ENCODE measurements at places on chromosomes 7 and 10.

GRCh38 chr7:78301407-78301806 is 502.8 kb downstream of the PHTF2 start:
- peak; percentile 4 for DNase-seq

- no peak for DNase-seq
Observed at GRCh38 chr7:152015600-152015999, 9.9 kb upstream of the GALNT11 start.

DNA sequence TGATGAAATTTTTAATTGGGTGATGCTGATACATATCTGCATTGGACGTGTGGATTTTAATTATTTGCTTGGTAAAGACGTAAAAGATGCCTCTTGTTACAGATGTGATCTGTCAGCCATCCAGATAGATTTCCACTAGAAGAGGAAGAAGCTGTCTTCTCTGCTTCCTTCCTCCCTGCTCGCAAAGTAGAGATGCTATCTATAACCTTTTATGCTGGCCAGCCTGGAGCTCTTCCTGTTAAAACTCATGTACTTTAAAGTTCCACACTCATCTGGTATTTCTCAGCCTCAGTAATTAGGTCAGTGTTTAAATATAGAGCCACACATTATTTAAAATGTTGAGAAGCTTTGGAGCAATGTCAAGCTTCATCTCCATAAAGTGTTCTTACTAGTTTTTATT is 51.2 kb upstream of the TMEM229A start:
- DNase-seq, result no peak

- DNase-seq, result no peak
Observed at GRCh38 chr7:71618278-71618677, 486.3 kb downstream of the GALNT17 start.

- DNase-seq, result no peak
Observed at GRCh38 chr7:114793155-114793845, 128.6 kb upstream of the MDFIC start.

DNA sequence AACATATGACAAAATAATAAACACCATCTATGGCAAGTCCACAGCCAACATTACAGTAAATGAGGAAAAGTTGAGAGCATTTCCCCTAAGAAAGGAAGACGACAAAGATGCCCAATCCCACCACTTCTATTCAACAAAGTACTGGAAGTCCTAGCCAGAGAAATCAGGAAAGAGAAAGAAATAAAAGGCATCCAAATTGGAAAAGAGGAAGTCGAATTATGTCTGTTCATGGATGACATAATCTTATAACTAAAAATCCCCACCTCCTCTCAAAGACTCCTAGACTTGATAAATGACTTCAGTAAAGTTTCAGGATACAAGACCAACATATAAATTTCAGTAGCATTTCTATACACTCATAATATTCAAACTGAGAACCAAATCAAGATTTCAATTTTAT is 288.5 kb upstream of the POT1 start:
- no peak for DNase-seq

- no peak for DNase-seq
Observed at GRCh38 chr10:15331461-15331860, 39.6 kb downstream of the FAM171A1 start.

GRCh38 chr7:102069931-102070629 is 216.6 kb upstream of the SH2B2 start:
- no peak for DNase-seq

GRCh38 chr10:47374611-47375536 is 9.2 kb downstream of the ZNF488 start:
- no peak for DNase-seq

- no peak for DNase-seq
Observed at GRCh38 chr7:129160161-129160905, 15.8 kb downstream of the TSPAN33 start.

DNA sequence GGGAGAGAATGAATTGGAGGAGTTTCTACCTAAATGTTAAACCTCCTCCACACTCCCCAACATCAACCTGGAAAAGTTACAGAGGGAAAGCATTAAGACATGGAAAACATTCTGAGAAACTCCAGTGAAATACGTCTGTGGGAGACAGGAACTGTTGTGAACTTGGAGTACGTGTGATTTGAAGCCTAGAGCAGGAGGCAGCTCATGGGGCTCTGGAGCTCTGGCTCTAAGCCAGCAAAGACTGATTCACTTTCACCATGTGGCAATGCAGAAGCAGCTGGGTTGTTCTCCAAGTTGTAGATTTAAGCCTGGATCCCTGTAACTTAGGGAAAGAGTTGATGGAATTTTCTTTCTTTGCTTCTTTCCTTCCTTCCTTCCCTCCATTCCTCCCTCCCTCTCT is 503.2 kb downstream of the NRG3 start:
- peak; percentile 21 for DNase-seq

DNA sequence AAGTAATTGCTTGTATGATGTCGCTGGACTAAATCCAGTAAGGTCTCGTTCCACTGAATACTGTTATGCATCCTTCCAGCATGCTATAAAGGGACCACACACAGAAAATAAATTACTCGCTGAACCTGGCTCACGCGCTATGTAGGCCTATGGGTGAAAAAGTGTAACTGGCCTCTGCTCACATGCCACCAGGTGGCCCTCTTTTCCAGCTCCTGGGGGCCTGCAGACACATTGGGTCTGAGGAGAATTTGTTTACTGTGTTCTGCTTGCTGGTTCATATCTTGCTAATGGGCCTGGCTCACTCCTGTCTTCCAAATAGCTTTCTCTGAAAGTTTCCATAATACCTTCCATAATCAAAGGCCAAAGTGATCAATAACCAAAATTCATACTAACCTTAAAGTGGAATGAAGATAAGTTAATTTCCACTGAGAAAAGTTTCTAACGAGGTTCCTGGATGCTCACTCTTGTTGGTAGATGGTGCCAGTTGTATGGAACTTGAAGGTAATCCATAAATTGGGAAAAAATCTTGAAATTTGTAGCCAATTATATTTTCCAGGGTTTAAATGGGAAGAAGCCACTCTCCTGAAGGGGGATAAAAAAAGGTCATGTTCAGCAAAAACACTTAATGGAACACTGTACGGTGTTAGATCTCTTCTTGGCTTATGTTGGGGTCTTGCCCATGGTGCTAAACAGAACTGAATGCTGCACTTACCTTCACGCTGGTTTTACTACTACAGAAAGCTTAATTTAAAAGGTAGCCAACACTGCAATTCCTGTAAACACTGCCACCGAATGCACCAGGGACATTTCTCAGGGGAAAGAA is 27.0 kb upstream of the ZPBP start:
- no peak for DNase-seq

- peak; percentile 37 for DNase-seq
Observed at GRCh38 chr7:77651575-77652162, 44.6 kb upstream of the RSBN1L start.

DNA sequence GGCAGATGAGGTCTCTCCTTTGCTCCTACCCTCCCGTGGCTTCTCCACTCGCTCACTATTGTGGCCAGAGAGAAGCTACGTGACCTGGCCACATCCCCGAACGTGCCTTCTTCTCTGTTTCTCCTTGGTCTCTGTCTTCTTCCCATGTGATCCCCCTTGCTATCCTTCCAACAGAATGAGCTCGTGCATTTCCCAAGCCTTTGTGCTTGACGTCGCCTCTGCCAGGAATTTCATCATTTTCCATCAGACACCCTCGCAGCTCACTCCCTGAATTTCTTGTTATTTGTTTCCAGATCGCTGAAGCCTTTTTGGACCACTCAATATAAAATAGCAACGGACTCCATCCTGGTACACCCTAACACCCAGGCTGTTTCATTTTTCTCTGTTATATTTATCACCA is 13.8 kb upstream of the INHBA start:
- no peak for DNase-seq

GRCh38 chr10:96840841-96841518 is 8.9 kb downstream of the LCOR start:
- peak; percentile 84 for DNase-seq
